ENCODE measurements at places on chromosomes 1 and 21.
A peak's percentile ranks its signal among the peaks of the same experiment; 100 is the strongest.

DNA sequence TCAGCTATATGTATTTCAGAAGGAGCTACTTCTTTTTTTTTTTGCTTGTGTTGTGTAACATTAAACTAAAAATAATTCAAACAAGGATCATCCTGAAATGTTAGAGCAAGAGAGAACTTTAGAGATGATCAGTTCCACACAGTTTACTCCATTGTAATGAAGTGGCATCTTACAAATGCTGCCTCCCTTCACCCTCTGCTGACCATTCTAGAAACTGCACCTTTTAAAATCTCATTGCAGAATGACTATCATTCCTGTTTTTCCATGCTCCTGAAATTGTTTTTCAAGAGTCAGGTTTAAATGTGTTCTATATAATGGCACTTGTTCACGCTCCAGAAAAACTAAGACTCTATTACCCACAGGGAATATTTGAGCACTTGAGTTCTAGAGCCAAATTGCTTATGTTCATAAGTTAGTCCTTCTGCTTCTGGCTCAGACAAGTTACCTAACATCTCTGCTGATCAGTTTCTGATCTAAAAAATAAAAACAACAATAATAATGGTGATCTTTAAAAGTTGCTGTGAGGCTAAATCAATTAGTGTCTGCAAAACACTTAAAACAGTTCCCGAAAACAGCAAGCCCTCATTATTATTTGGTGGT, 21.5 kb upstream of the SLC44A5 start:
- DNase-seq = no peak

- no peak for DNase-seq
Observed at GRCh38 chr1:152141971-152142584, 16.9 kb downstream of the RPTN start.

DNA sequence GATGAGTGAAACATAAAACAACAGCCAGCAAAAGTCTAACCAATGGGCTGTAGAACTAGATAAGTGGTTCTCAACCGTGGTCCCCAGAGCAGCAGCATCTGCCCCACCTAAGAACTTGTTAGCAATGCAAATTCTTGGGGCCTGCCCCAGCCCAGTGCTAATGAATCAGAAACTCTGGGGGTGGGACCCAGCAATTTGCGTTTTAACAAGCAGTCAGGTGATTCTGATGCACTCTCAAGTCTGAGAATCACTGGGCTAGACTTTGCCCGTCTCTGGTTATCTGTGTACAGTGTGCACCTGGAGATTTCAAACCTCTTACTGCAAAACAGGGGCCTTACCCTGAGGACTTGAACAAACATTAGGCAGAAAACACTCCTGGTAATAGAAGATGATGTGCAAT, 66.5 kb downstream of the PLXNA2 start:
- no peak for DNase-seq

GRCh38 chr1:222335586-222335985, 212.3 kb downstream of the HHIPL2 start:
- no peak for DNase-seq

GRCh38 chr21:17472182-17472581, 40.7 kb upstream of the CXADR start:
- DNase-seq = no peak

GRCh38 chr1:3103967-3104677, 35.1 kb downstream of the PRDM16 start:
- DNase-seq = no peak

DNA sequence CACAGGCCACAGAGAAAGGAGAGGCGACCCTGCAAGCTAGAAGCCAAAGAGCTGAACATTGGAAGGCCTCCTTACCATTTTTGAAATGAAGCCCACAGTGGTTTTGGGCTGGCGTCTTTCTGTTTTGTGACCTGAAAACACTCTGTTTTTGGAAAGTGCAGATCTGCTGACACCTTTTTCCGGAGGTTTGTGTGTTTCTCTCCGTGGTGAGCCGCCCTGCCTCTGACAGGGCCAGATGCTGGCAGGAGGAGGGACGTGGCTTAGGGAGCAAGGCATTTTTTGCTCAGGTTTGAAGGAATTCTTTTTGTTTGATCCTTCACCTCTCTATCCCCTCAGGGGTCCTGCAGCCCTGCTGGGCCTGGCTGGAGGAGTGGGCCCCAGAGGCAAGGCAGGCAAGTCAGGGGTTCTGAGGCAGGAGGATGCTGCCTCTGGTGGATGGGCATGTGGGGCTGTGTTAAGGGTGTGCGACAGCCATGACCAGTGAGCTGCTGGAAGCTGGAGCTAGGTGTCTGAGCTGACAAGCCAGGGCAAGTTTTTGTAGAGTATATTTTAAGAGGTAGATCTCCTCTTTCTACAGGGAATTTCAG, 133.8 kb downstream of the CAMTA1 start:
- DNase-seq = no peak

- no peak for DNase-seq
Observed at GRCh38 chr1:208942394-208943130, 641.0 kb upstream of the CAMK1G start.

GRCh38 chr1:2942410-2942809, 78.9 kb upstream of the ACTRT2 start:
- no peak for DNase-seq

- DNase-seq = peak; percentile 90
Observed at GRCh38 chr1:151372058-151372934, at the start of gene SELENBP1. Gene SELENBP1, minus strand, starts transcription at chr1:151372705. Its CDS starts 64 bp downstream, at chr1:151372641.

GRCh38 chr1:248686815-248687214, 15.8 kb downstream of the OR14I1 start:
- no peak for DNase-seq

DNA sequence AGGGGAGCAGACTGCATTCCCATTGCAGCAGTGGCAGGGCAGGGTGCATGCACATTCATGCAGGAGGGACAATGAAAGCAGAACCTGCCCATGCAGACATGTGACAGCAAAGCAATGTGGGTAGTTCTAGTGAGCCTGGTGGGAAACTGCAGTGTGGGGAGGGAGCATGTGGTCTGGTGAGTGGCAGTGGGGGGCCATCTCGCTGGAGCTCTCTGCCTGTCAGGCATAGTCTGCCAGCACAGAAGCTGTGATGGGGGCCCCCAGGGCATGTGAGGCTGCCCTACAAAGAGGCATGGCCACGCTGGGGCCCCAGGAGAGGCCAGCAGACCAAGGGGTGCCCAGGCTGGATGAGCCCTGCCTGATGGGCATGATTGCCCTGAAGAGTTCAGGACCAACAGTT, 579.7 kb downstream of the PTPRC start:
- no peak for DNase-seq

GRCh38 chr21:28822486-28823335, 170.0 kb downstream of the LTN1 start:
- no peak for DNase-seq

- no peak for DNase-seq
Observed at GRCh38 chr1:32249831-32250525, 1.1 kb upstream of the LCK start.

DNA sequence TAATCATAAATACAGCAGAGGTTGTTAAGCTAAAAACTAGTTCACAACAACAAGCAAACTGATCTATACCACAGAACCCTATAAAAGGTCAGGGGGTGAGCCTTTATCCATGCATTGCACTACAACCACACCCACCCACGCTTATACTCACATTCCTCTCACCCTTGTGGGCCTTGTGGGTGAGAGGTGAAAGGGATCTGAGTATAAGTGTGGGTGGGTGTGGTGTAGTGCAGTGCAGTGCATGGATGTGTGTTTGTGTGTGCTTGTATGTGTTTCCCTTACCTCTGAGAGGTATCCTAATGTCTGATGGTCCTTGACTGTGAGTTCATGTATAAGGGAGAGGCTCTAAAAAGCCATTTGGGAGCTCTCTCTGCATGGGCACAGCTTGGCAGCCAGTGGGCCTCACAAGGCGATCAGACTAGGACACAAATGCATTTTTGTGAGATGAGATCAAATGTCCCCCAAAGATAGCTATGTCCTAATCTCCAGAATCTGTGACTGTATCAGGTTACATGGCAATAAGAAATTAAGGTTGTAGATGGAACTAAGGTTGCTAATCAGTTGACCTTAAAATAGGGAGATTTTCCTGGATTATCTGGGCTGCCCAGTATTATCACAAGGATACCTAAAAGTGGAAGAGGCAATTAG, 95.5 kb upstream of the DPT start:
- no peak for DNase-seq

- no peak for DNase-seq
Observed at GRCh38 chr1:173223031-173223380, 15.9 kb upstream of the TNFSF4 start.

DNA sequence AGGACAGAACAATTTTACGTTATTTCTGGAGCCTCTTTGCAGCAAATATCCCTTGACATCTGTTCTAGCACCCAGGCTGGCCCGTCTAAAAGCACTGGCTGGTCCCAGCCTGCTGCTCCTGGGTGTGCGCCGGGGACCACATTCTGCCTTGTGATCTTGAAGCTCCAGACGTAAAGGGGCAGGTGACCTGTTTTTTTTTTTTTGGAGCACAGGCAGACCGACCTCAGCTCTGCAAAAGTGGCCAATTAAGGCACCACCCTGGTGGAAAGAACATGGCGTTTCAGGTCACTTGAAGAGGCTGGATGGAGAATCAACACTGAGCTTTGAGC, 13.8 kb upstream of the CAMTA1 start:
- DNase-seq = no peak

GRCh38 chr1:116680752-116681151, 13.2 kb upstream of the IGSF3 start:
- DNase-seq = no peak

- no peak for DNase-seq
Observed at GRCh38 chr1:93758842-93759515, 77.3 kb upstream of the BCAR3 start.

DNA sequence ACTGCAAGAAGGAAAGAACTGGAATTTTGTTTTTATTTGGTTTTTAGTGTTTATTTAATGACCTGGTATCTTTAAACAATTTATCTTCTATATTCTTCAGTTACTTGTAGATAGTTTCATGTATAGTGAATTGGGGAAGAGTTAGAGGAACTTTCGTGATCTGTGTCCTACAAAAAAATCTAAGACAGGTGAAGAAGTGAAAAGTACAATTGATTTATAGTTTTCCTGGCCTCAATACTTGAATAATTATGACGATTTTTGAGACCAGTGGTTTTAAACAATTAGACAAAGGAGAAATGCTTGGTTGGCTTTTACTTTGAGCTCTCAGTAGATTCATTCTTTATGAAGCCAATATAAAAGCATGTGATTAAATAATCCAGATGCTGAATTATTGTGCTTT, 7.5 kb downstream of the MIER1 start:
- no peak for DNase-seq

DNA sequence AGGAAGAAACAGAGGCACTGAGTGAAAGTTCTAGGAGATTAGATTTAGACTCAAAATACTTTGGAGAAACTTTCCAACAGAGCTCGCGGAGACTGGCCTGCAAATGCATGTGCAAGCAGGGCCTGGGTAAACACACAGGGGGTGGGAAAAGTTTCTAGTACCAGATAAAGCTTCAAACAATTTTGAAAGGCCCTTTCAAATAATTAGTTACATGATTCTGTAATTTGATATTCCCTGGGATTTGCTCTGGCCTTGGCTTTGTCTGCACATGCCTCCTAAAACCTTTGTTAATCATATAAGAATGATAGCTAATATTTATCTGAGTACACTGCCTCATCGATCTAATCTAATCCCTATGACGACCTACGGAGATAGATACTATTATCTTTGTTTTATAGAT, 31.3 kb downstream of the VTCN1 start:
- DNase-seq = no peak

DNA sequence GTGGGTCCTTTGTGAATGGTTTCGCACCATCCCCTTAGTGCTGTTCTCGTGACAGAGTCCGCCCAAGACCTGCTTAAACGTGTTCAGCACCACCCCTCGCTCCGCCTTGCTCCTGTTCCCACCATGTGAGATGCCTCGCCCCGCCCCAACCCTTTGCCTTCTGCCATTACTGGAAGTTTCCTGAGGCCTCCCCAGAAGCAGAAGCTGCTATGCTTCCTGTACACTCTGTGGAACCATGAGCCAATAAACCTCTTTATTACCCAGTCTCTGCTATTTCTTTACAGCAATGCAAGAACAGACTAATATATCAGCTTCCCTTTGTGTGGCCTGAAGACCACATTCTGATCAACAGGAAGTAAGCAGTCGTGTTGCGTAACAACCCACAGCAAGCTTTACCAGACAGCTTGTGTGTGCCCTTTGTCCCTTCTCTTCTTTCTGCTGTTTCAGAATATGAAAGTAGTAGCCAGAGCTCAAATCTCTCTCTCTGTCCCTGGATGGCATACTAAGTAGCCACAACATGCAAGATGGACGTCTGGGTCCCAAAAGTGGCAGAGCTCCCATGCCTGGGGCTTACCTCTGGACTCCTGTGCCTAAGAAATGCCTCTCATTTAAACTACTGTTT, 14.1 kb downstream of the HENMT1 start:
- peak; percentile 64 for DNase-seq

DNA sequence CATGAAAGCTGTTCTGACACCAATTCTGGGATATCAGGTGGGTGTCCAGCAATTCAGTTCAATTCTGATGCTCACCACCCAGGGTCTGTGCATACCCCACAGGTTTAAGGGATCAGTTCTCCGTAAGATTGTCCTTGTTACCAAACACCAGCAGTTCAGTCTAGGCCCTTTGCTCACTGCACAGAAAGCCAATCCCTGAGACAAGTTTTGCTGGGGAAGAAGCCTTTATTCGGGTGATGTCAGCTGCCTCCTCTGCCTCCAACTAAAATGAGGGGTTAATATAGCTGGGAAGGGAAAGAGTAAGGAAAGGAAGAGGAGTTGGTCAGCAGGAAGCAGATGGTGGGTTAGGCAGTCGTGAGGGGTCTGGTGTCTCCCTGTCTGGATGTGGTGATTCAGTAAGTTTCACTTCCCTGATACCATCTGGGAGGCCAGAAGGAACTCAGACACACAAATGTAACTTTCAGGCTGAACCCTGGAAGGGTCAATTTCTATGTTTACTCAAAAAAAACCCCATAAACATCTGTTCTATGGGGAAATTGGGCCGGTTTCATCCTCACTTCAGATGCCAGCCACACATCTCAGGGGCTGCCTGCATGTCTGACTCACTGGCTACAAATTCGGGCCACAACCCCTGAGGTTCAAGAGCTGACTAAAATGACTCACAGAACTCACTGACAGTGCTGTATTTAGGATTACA, 83.3 kb upstream of the PGBD5 start:
- DNase-seq = no peak

DNA sequence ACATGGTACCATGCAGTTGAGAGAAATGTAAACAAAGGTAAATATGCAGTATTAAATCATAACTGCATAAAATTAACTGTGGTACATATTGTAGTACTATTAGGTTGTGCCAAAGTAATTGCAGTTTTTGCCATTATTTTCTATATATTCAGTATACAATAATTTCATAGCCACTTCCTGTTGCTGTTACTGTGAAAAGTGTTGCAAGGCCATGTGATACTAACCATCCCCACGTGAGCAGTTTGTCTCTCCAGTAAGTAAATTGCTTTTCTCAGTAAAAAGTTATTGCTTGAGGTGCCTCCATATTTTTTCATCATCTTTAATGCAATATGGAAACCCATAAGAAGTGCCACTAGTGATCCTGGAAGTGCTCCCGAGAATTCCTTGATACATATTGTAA, 19.6 kb upstream of the METTL18 start:
- no peak for DNase-seq
